ENCODE measurements at places on chromosomes 7 and 10.

- DNase-seq, result peak; percentile 7
These were observed 126.7 kb downstream of the SORCS3 start for GRCh38 chr10:104767745-104768144.

DNA sequence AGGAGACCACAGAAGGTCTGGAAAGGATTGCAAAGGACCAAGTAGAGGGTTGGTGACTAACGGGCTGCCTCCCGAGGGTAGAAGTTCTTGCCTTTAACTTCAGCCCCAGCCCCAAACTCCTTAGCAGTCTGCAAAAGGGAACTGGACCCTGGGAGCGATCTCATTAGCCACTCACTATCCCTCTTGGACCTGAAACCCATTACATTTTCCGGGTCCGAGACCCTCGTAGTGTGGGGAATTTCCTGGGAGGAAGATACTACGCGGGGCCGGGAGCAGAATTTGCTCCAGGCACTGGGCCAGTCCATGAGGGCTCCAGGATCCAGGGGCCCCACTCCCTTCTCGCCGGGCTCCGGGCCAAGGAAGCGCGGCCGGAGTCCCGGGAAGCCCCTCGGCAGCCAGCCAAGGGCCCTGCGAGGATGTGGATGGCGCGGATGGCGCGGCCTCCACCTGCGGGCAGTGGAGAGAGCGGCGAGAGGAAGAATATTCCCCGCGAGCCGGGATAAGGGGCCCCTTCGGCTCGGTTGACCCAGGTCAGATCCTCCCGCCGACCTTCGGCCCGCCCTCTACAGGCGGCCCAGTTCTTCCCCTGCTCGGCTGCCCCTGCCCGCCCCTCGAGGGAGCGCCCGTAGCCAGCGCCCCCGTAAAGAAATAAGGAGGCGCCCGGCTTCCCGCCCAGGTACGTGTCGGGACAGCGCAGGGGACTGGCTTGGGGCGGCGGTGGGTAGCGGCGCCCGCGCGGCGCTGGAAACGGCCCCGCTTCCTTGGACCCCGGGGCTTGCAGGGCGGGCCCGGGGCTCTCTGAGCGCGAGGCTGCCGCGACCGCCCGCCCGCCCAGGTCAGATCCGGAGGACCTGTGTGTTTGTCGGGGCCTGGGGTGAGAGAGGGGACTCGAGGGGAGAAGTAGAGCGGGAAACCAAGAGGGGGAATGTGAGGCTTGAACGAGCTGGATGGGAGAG lies at the start of gene MYO3A:
Gene MYO3A, plus strand, starts transcription at position 577 of the 956 bp plus-strand sequence. CDS start 17,882 bp downstream, outside the sequence.
- DNase-seq, result no peak

- DNase-seq, result no peak
These were observed 62.0 kb downstream of the GNAT3 start for GRCh38 chr7:80449836-80450235.

DNA sequence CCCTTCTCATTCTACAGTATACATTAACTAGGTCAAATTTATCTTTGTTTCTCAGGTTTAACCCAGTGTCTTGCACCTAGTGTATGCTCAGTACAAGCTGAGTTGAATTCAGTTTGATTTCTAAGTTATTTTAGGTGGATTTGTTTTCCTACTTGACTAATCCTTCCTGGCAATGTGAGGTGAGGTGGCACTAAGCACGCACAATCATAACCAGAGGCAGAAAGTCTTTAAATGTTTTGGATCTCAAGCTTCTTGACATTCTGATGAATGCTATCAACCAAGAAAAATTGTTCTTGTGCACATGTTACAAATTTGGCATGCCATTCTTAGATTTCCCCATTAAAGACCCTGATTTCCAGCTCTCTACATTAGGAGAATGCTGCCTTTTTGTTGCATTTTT lies 3.2 kb downstream of the BZW2 start:
- DNase-seq, result peak; percentile 67

DNA sequence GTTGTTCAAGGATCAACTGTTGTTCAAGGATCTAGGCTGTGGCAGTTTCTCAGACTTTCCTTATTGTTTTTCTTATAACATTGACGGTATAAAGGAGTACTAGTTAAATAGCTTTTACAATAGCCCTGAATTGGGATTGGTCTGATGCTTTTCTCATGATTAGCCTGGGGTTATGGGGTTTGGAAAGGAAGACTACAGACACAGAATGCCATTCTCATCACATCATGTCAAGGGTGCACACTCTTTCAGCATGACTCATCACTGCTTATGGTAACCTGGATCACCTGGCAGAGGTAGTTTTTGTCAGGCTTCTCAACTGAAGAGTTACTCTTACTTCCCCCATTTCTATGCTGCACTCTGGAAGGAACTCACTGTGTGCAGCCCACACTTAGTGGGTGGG lies 194.2 kb upstream of the NPSR1 start:
- DNase-seq, result peak; percentile 96

GRCh38 chr10:96986200-96986856 lies 154.2 kb downstream of the LCOR start:
- DNase-seq, result no peak

Measured in bronchial epithelial cell (primary cell).